ENCODE measurements at places on chromosomes 16 and 17. TPM values are rescaled to one million over a fixed set of nuclear protein-coding genes. Genes with fewer than 3 reads are reported as not detected.

The AURKB gene
- total RNA-seq = 210 TPM

The ZDHHC1 gene
- total RNA-seq = 0.26 TPM

The ASGR1 gene
- 1.3 TPM for total RNA-seq

The SHISA6 gene
- not detected for total RNA-seq

The PRR29 gene
- 1.3 TPM for total RNA-seq

The FBXW10B gene
- 0.13 TPM for total RNA-seq

The KRTAP17-1 gene
- total RNA-seq = not detected

The CCDC102A gene
- total RNA-seq = 16.3 TPM

The RBFOX1 gene
- total RNA-seq = not detected

The TRPV3 gene
- total RNA-seq = 0.37 TPM

The KRTAP2-2 gene
- total RNA-seq = not detected

The RAB40B gene
- 2.2 TPM for total RNA-seq

The CLDN9 gene
- total RNA-seq = 0.16 TPM

The SLC6A2 gene
- not detected for total RNA-seq

The EPOP gene
- total RNA-seq = 11.6 TPM

The CCDC92B gene
- not detected for total RNA-seq

The MLKL gene
- total RNA-seq = 31.3 TPM

The HSD17B2 gene
- total RNA-seq = not detected

The SLC5A2 gene
- total RNA-seq = not detected

The HS3ST3A1 gene
- total RNA-seq = not detected

The RPS15A gene
- total RNA-seq = 1,602 TPM

The GAS7 gene
- 1.6 TPM for total RNA-seq

The TRAPPC1 gene
- total RNA-seq = 278 TPM

The ADAT1 gene
- 51.8 TPM for total RNA-seq

The FAM171A2 gene
- total RNA-seq = 0.37 TPM

The SECTM1 gene
- total RNA-seq = 0.94 TPM

The CDYL2 gene
- total RNA-seq = 15.5 TPM

The SOCS1 gene
- 174 TPM for total RNA-seq

The MMP15 gene
- 0.50 TPM for total RNA-seq

The SPATA32 gene
- total RNA-seq = 0.55 TPM

The NKD1 gene
- total RNA-seq = 0.26 TPM

The KIF19 gene
- total RNA-seq = 0.37 TPM

The DPEP3 gene
- not detected for total RNA-seq

The HSPB9 gene
- total RNA-seq = 0.16 TPM

The KCTD2 gene
- total RNA-seq = 19.4 TPM

The TMC6 gene
- 407 TPM for total RNA-seq

The ALOX12B gene
- 0.47 TPM for total RNA-seq

The KRT14 gene
- total RNA-seq = not detected

The KLHDC4 gene
- total RNA-seq = 91.7 TPM

The SBK1 gene
- total RNA-seq = 10.0 TPM

The DHX58 gene
- total RNA-seq = 72.9 TPM

The HBQ1 gene
- total RNA-seq = not detected

The CD300E gene
- not detected for total RNA-seq

The CSH2 gene
- not detected for total RNA-seq

The KRT23 gene
- not detected for total RNA-seq

The KRT16 gene
- total RNA-seq = not detected

All from activated CD8-positive, alpha-beta T cell treated with anti-CD3 and anti-CD28 coated beads, Interleukin-2, amount 10 ng/mL, durations not matched to agents 7 days and 5 days (primary cell).